ENCODE measurements at places on chromosomes 16 and 17.

- no peak for DNase-seq
These were observed 28.9 kb upstream of the DHX8 start for GRCh38 chr17:43454868-43455267.

DNA sequence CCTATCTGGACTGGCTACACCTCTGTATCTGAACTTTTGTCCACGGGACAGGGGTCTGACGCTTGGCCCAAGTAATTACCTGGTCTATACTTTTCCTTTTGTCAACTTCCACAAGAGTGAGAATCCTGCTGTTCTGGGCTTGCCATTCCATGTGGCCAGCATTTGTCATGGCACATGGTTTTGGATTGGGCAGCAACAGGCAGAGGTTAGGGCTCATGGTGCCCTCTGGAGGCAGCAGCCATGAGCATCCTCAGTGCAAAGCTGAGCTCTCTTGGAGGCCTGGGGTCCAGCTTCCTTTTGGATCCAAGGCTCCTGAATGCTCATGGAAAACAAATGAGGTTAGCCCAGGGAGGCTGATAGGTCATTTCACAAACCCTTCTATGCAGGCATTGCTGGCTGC, 7.5 kb upstream of the EDC4 start:
- DNase-seq, result no peak

DNA sequence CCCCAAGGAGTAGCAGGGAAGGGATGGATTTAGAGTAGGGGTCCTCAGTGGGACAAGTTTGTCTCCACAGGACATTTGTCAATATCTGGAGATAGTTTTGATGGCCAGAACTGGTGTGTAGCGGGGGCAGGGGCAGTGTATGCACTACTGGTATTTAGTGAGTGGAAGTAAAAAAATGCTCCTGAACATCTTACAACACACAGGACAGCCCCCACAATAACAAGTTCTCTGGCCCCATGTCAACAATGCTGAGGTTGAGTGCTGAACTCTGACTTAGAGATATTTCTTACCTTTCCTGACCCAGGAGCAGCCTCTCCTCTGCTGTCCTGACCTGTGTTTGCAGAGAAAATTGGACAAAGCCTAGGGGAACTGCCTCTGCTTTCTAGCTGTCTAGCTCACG, 365.8 kb downstream of the HAPSTR1 start:
- DNase-seq, result no peak

DNA sequence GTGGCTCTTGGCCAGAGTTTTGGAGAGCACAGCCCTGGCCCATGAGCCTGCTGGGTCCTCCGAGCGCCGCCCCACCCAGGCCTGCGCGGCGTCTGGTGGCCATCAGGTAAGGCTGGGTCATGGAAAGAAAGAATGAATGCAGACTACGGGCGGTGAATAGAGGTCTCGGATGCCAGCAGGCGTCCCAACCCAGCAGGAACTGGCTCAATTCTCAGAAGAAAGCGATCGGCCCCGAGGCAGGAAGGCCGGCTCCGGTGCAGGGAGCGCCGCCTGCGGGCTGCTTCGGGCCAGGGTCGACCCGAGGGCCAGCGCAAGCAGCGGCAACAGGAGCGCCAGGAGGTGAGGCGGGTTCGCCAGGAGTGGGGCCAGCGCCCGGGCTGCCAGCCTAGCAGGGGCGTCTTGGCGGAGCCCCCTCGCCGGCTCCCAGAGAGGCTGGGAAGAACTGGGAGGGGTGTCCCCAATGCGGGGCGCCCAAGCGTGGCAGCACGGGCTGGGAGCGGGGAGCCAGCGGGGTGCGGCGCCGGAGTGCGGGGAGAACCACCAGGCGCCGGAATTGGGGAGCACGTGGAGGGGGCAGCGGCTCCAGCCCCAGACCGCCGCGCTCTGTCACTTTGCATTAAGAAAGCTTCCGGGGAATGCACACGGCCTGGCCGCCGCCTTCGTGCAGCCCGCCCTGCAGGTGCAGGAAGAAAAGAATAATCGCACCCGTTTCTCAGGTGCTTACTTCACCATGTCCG, 7.1 kb upstream of the TMC5 start:
- no peak for DNase-seq

DNA sequence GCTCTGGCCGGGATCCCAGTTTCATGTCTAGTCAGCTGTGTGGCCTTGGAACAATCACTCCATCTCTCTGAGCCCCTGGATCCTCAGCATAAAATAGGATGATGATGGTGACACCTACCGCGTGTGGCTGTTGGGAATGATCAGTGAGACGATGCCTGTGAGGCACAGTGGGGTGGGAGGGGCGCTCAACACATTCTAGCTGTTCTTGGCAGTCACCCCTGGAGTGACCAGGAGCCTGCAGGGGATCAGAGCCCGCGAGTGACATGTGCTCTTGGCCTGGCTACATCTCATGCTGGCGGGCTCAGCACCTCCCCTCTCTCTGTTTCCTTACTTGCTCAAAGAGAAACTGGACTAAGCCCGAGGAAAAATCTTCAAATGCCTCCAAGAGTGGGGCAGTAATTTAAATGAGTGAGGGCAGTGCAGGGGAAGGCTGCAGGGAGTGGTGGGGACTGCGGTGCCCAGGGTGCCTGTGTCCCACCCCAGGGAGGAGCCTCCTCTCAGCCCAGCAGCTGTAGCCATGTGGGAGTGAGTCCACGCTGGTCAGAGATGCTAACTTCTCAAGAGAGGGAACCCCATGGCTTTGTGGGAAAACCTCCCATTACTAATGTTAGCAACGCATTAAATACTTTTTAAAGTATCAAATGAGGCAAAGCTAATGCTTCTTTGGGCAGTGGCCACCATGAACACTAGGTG, 23.1 kb upstream of the DOK4 start:
- DNase-seq, result no peak

- DNase-seq, result no peak
These were observed 24.0 kb upstream of the RHBDL3 start for GRCh38 chr17:32241640-32242039.

DNA sequence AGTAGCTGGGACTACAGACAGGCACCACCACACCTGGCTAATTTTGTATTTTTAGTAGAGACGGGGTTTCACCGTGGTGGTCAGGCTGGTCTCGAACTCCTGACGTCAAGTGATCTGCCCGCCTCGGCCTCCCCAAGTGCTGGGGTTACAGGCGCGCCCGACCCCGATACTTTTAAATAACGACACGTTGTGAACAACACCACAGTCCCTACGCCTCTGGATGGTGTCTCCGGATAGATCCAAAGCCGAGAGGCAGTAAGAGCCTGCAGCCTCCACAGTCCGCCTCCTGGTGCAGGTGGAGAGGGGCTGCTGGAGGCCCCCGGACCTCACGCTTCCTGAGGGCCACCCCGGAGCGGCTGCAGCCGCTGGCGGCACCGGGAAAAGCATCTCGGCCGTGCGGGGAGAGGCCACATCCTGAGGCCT, 741 bp upstream of the TLCD3A start:
- no peak for DNase-seq

GRCh38 chr17:78105551-78105950, 23.0 kb downstream of the TMC6 start:
- no peak for DNase-seq

GRCh38 chr17:60472449-60472848, 50.2 kb downstream of the CHCT1 start:
- no peak for DNase-seq

DNA sequence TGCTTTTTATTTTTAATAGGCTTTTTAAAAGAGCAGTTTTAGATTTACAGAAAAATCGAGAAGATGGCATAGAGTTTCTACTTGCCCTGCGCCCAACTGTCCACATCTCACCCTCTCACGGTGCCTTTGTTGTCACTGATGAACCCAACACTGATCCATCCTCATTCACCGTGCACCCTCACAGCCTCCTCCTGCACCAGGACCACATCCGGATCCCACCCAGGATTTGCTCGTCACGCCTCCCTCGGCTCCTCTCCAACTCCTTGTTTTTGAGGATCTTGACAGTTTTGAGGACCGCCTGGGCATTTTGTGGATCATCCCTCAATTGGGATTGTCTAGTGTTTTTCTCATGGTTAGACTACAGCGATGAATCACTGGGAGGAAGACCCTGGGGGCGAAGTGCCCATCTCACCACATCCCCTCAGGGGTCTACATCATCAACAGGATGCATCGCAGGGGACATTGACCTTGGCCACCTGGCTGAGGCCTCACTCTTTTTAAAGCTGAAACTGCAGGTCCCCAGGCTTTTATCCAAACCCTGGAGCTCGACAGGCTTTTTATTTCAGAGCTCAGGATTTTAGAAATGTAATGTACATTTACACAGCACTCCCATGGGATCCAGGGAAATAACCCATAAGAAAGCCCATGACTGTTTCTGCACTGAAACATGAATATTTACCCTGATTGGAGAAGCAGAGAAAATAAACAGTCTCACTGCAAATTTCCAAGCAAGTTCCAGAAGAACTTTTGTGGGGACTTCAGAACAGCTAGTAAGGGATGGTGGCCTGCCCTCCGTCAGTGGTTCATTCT, 71.8 kb upstream of the ZNF469 start:
- DNase-seq, result no peak

GRCh38 chr16:69712277-69712676, 14.1 kb downstream of the NQO1 start:
- no peak for DNase-seq

DNA sequence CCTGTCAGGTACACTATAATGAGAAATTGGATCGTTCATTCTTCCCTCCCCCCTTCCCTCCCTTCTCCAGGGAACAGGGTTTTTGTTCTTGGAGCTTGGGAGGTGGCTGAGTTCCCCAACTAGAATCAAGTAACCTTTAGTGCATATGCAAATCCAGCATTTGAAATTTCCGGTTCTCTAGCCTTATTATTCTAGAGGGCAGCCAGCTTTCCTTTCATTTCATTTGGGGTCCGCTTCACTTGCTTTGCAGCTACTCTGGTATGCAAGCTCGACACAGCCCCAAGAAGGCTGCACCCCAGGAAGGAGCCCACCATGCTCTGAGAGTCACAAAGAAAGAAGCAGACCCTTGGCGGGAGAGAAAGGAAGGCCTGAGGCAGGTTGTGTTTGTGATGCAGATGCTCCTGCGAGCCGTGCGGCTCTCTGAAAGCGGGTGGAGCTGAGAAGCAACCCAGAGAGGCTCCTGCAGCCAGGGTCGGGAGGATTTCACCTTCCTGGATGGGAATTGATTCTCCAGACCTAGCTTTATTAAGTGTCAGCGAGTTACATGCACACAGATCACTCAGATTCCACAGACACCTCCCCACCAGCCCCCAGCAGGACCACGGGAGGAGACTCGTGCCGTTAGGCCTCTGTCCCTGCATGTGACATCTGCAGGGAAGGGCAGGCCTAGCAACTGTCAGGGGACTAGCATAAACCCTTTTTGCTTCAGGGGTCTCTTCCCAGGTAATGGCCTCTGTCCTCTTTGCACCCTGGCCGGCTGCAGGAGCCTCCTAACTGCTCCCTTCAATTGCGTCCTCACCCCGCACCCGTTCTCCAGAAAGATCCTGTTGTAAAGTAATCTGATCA, 34.5 kb downstream of the PMM2 start:
- no peak for DNase-seq

GRCh38 chr16:56734429-56734828, 4.5 kb downstream of the NUP93 start:
- DNase-seq, result no peak

DNA sequence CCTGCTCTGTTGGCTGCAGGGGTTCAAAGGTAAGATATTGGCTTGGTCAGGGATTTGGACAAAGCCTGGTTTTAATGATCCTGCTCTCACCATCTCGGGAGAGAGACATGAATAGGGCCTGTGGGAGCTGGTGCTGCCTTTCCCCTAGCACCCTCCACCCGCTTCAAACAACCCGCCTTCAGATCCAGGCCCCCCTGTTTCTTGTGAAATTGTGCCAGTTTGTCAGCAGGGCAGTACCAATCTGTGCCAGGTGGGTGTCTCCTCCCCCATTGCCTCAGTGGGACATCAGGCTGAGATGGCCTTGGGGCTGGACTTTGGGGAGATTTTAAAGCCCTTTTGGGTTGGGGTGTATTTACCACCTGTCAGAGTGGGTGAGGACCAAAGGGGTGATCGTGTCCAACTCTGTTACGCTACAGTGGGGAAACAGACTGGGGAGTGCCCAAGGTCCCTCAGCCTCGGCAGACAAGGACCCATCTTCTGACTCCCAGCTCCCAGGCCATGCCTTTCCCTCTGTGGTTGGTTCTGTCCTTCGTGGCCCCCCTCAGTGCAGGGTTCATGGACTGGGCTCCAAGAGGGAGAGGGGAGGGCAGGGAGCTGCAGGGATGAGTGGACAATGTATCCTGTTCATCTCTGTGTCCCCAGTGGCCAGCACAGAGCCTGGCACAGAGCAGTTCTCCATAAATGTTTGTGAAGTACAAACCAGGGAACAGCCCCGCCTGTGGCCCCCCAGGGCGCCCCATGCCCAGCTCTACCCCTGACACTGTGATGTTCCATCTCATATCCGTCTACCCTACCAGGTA, 3.3 kb downstream of the ARHGAP23 start:
- no peak for DNase-seq

DNA sequence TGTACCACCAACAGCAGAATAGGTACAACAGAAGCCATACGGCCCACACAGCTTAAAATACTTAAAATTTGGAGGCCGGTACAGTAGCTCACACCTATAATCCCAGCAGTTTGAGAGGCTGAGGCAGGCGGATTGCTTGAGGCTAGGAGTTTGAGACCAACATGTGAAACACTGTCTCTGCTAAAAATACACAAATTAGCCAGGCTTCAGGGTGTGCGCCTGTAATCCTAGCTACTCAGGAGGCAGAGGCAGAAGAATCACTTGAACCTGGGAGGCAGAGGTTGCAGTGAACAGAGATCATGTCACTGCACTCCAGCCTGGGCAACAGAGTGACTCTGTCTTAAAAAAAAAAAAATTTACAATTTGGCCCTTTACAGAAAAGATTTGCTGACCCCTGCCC, 17.0 kb downstream of the GFOD2 start:
- DNase-seq, result no peak

- DNase-seq, result no peak
These were observed 35.4 kb downstream of the OR1D5 start for GRCh38 chr17:3027786-3028532.

DNA sequence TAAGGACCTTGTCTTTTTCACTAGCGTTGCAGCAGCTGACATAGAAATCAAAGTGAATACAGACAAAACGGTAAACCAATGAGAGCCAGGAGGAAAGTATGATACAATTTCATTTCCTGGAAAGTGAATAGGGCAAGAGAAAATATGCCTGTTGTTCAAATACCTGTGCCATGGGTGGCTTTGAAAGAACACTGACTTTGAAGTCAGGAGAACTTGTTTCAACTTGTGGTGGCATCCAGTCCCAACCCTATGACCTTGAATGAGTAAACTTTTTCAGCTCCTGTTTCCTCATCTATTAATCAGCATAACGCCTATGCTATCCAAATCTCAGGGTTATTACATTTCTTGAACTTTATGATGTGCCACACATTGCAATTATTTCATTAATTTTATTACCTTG, 173.7 kb upstream of the HS3ST3A1 start:
- DNase-seq, result no peak

GRCh38 chr16:87681981-87682570, 79.8 kb downstream of the JPH3 start:
- no peak for DNase-seq

GRCh38 chr17:41012326-41013120, 3.6 kb upstream of the KRTAP3-1 start:
- DNase-seq, result no peak
